ENCODE measurements at places on chromosomes 12 and 14.

- no peak for DNase-seq
These were observed 45.4 kb downstream of the NIN start for GRCh38 chr14:50785457-50786063.

- DNase-seq, result no peak
These were observed 19.0 kb downstream of the EML1 start for GRCh38 chr14:99812096-99812750.

GRCh38 chr12:97471194-97471593 is 8.6 kb downstream of the RMST start:
- DNase-seq, result no peak

GRCh38 chr12:64240781-64241180 is 18.7 kb upstream of the KICS2 start:
- DNase-seq, result no peak

DNA sequence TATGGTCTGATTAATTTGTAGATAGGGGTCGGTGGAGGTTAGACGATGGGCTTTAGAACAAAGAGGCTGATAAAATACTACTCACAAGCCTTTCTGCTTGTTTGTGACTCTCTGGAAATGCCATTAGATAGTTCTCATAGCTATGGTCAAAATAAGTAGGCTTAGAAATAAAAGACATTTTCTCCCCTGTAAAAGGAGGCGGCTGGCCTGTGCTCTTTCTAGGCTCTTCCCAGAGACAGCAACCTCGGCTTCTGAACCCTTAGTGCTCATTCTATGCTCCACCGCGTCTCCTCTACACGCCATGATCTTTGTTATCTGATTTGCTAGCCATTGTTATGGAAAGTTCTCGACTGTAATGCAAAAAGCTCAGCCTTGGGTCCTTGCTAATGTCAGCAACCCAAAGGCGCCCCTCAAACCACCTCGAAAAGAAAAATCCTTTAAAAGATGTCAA is 64.5 kb downstream of the CRADD start:
- no peak for DNase-seq

DNA sequence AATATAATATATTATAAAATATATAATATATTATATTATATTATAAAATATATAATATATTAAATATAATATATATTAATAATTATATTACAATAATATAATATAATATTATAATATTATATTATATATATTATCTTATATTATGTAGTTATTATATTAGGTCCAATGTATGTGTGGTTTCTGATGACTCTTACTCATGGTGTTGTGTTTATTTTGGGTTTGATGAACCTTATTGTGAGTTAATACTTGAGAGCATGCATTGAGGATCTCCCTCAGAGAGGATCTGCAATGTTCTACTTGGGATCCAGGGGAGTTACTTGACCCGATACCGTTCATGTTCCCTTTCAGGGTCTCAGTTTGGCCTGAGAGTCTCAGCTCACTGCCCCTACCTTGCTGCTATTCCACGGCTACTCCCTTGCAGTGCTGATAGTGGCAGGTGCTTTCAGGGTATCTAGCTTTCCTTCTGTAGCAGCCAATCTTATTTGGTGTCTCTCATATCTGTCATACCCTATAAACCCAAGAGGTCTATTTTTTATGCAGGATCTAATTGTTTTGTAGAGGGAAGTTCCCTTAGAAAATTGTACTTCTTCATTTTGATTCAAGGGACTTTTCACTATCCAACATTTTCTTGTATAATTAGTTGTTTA is 89.1 kb upstream of the ZDHHC17 start:
- DNase-seq, result no peak

GRCh38 chr14:21149641-21150367 is 6.1 kb downstream of the OR5AU1 start:
- DNase-seq, result no peak

DNA sequence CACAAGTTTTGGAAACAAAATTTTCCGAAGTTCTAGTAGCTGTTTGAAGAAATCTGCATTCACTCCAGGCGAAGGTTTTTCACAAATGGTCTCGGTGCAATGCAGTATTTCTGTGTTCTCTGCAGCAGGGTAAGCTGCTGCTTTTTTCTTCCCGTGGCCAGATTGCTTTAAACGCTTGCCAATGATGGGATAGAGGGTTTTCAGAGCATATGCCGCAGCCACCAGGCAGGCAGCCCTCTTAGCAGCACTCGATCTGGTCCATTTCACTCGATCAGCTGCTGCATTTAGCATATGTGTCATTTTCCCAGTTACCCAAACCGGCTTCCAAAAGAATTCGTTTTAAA is 315 bp downstream of the ABCD2 start:
- DNase-seq, result no peak

GRCh38 chr14:68973639-68974038 is 5.5 kb downstream of the ACTN1 start:
- DNase-seq, result no peak

DNA sequence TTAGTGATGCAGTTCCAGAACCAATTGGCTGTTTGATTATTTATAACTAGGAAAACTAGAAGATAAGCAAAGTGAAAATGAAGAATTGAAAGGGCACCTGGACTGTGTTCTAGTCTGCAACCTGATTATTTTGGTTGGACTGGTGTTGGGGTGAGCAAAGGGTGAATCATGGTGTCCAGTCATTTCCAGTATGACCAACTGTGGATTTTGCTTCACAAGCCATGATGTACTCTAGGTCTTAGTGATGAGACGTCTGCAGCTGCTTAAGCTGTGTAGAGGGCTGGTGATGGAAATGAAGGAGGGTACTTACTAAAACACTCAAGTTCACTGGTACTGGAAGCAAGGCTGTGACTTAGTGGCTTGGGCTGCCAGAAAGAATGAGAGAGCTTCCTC is 193.2 kb upstream of the FRMD6 start:
- DNase-seq, result no peak

DNA sequence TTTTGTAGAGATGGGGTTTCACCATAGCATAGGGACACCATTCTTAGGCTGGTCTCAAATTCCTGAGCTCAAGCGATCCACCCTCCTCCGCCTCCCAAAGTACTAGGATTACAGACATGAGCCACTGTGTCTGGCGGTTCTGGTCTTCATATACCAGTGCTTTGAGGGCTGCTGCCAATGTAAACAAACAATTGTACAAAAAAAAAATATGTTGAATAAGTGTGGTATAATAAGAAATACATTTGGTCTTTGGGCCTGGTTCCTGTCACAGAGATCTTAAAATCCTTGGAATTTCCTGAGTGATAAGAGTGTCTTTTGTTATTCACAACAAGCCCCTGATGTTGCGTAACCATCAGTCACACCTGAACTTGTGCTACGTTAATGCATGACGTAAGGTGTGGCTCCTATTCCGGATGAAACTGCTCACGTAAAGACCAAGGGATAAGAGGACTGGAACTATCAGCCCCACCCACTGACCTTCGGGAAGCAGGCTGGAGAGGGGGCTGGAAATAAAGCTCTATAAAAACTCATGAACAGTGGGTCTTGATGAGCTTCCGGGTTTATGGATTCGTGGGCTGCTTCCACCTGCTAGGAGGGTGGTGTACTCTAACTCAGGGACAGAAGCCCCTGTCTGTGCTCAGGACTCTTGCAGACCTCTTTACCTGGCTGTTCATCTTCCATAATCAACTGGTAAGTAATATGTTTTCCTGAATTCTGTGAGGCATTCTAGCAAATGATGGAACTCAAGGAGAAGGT is 16.5 kb upstream of the RIMKLB start:
- DNase-seq, result no peak

- no peak for DNase-seq
These were observed 69.5 kb upstream of the LMO3 start for GRCh38 chr12:16675438-16675837.

All from chondrocyte (in vitro differentiated cells).